Stimulated activated CD4-positive, alpha-beta T cell treated with anti-CD3 and anti-CD28 coated beads, Interleukin-1b, Interleukin-23, amount 100 ng/mL, for 24 hours (primary cell): ENCODE measurements at places on chromosomes 12 and 14.

GRCh38 chr12:83321971-83322370 is 635.3 kb downstream of the TMTC2 start:
- no peak for DNase-seq

DNA sequence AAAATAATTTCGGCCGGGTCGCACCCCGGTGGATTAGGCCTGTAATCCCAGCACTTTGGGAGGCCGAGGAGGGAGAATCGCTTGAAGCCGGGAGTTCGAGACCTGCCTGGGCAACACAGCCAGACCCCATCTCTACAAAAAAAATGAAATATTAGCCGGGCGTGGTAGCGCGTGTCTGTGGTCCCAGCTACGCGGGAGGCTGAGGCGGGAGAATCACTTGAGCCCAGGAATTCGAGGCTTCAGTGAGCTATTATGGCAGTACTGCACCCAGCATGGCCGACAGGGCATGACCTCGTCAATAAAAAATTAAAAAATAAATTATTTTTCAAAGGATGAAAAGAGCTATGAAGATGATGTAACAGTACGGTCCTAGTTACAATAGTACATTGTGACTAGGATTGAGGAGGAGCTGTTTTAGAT is 523 bp downstream of the GTF2H3 start:
- no peak for DNase-seq

- DNase-seq, result no peak
Observed at GRCh38 chr14:49975799-49976198, 82.9 kb downstream of the ARF6 start.

DNA sequence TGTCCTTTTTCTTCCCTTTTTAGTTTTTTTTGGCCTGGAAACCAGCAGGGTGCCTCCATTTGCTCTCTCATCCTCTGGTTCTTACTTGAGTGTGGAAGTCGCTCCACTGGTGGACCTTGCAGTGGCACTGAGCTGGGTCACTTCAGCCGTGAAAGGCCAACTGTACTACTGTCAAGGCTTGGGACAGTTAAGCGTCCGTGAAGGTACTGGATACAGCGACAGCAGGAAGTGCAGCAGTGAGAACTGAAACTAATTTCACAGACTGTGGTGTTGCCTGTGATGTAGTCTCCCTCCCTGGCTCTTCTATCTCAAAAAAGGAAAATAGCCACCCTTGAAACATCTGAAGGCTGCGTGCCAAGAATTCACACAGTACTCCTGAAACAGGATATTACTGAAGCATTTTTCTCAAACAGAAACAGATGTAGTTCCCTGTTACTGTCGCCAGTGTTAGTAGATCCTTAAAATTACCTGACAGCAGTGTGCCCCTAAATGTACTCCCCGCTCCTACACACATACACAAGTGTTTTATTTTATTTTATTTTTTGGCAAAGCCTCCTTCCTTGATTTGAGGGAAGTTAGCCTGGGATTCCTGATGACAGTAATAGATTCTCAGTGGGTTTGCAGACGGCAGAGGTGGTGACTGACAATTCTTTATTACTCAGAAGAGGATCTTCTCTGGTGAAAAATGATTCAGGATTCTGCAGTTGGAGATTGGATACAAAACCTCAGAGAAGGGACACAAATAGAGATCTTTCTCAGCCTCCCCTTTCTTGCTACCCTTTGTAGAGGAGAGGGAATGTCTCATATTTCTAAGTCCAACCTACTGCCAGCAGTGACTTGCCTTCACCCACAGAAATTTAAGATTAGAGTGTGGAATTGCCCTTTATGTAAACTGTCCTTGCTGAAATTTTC is 4.4 kb downstream of the SUSD6 start:
- DNase-seq, result no peak

DNA sequence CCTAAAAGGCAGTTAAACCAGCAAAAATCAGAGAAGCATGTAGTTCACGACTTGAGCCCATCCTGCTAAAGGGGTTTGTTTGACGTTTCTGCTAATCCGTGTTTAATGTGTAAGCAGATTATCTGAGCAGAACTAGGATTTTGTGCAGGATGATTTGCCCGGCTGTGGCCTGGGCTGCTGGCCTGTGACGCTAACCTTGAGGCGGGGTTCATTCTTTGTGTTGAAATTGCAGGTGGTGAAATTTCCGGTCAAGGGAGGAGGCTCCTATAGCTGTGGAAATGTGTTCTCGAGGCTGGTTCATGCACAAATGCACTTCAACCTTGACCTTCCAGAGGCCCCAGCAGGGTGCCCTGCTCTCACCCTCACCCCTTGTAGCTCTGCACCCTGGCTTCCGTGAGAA is 63.7 kb downstream of the SLC24A4 start:
- DNase-seq, result no peak

DNA sequence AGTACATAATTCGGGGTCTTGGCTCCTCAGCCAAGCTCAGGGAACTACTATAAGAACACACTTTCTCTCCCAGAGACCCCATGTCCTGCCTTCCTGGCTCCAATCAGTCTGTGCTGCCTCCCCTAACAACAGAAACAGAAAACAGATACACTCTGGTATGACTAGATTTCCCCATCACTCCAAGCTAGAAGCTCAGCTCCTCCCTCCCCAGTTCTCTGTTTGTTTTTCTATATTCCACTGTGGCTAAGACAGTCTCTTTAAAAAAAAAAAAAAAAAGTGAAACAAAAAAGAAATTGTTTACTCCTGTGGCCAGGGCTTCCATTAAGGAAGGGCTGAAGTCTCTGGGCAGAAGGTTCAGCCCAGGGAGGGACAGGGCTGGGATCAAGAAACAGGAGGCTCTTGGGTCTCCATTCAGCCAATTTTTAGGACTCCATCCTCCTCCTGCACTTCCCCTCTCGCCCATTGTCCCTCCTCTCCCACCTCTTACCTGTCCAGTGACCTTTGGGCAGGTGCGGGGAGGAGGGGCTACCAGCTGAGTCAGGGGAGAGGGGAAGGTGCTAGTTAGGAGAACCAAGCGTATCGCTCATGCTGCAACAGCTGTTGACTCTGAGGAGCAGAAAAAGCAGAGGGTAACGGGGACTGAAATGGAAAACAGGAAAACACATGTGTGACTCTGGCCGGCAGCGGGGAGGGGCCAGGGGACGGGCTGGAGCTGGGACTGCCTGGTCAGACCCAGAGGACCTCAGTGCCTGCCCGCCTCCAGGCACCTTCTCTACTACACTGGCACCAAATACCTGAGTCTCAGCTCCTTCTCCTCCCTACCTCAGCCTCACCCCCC is 4.1 kb upstream of the SLC7A7 start:
- DNase-seq, result no peak
